A375 (cell line): ENCODE measurements at places on chromosomes 5 and 9. TPM values are rescaled to one million over a fixed set of nuclear protein-coding genes. Genes with fewer than 3 reads are reported as not detected.

Gene OR1Q1
- total RNA-seq = not detected in 2 replicates

Gene PCDHGA3
- 0.32 and 0.79 TPM in 2 replicates for total RNA-seq

Gene MAN2A1
- total RNA-seq = 17.8 and 18.8 TPM in 2 replicates

Gene KIF2A
- 39.8 and 58.3 TPM in 2 replicates for total RNA-seq

Gene LEAP2
- total RNA-seq = 0.11 TPM in 2 replicates

Gene CORO2A
- total RNA-seq = 3.7 and 4.1 TPM in 2 replicates

Gene DUSP1
- 27.6 and 28.0 TPM in 2 replicates for total RNA-seq

Gene CCDC183
- 0.13 TPM in 1 of 2 replicates, not detected in the other for total RNA-seq

Gene TMEM38B
- total RNA-seq = 14.0 and 16.6 TPM in 2 replicates
